NCI-H2081 (cell line): ENCODE measurements at places on chromosomes 16 and 17.
A peak's percentile ranks its signal among the peaks of the same experiment; 100 is the strongest.

DNA sequence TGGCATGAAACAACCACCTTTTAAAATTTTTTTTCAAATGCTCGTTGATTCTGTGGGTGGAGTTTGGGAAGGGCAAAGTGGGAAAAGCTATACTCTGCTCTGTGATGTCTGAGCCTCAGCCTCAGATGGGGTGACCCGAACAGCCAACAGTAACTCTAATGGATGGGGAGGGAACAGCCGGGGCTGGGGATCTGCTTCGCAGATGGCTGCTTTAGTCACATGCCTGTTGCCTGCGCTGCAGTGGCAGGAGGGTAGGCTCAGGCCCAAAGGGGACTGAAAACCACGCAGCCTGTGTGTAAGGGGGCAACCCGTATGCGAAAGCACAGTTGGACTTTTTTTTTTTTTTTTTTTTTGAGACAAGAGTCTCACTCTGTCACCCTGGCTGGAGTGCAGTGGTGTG, 14.9 kb upstream of the MAPK3 start:
- DNase-seq = no peak

GRCh38 chr17:75885431-75885830, 7.0 kb upstream of the TRIM47 start:
- no peak for DNase-seq

GRCh38 chr16:81571592-81572385, 127.2 kb downstream of the CMIP start:
- DNase-seq = no peak

GRCh38 chr17:43212641-43213490, 1.2 kb downstream of the TMEM106A start:
- DNase-seq = no peak

DNA sequence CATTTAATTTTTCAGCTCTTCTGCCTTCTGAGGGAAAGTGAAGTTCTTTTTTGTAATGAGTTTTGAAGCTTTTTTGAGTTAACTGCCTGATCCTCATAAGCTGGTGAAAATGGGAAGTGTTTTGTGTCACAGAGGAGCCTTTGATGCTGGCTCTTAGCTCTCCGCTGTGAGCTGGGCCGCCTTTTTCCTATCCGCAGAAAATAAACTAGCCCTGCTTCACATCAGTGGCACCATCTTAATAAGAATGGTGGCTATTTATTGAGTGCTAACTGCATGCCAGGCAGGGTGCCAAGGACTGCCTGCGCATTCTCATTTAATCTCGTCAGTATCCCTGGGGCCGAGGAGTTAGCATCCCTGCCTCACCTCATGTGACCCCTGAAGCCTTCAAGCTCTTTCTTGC, 309.0 kb downstream of the CPPED1 start:
- no peak for DNase-seq

DNA sequence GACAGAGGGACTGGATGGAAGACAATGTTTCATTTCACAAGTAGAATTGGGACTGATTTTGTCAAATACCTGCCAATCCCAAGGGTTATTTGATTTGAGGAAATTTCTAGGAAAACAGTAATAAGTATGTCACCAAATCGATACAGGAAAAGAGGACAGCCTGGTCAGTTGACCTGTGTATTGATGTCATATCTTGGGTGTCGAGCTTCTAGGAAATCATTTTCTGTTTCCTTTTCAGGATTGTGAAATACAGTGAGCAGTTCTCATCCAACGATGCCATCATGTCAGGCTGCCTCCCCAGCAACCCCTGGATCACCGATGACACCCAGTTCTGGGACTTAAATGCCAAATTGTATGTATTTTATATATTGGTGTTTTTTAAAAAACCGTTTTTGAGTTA, 56.1 kb downstream of the RGS9 start:
- no peak for DNase-seq

DNA sequence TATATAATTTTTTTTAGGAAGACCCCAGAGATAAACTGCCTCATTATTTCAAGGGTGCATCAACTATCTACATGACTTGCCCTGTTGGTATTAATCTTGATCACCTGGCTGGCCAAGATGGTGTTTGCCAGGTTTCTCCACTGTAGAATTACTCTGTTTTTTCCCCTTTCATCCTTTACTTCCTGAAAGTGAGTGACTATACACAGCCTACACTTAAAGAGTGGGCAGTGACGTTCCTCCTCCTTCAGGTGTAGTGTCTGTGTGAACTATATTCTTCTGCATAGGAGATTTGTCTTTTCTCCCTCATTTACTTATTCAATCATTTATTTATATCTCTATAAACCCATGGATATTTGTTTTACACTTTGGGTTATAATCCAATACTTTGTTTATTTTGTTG, 246.7 kb downstream of the IRF8 start:
- no peak for DNase-seq

DNA sequence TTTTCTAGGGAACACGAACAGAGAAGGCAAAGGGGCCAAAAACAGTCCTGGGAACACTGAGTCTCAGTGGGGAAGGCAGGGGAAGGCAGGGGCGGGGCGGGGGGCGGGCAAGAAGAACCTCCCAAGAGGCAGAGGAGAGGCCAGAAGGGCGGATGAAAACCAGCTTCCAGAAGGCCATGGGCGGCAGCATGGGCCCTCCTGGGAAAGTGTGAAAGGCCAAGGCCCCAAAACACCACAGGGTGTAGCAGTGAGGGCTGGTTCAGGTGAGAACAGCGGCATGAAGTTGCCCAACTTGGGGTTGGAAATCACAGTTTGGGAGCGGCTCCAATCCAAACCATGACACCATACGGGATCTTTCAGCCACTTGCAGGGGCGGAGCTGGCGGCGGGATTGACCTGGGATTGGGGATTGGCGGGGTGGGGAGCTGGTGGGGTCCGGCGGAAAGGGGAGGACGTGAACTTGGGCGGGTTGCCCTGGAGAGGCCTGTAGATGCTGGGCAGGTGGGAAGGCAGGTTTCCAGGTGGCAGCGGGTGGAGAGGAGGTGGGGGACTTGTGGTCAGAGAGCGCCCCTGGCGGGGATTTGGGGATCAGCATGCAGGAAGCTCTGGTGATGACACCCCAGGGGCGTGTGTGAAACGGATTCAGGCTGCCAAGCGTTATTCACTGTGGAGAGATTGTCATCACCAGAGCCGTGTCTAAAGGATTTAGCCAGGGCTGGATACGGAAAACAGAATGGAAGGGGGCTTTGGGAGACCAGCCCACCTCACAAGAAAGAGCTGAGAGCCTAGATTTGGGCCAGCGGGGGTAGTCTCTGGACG, 80.9 kb downstream of the ARHGAP23 start:
- no peak for DNase-seq

DNA sequence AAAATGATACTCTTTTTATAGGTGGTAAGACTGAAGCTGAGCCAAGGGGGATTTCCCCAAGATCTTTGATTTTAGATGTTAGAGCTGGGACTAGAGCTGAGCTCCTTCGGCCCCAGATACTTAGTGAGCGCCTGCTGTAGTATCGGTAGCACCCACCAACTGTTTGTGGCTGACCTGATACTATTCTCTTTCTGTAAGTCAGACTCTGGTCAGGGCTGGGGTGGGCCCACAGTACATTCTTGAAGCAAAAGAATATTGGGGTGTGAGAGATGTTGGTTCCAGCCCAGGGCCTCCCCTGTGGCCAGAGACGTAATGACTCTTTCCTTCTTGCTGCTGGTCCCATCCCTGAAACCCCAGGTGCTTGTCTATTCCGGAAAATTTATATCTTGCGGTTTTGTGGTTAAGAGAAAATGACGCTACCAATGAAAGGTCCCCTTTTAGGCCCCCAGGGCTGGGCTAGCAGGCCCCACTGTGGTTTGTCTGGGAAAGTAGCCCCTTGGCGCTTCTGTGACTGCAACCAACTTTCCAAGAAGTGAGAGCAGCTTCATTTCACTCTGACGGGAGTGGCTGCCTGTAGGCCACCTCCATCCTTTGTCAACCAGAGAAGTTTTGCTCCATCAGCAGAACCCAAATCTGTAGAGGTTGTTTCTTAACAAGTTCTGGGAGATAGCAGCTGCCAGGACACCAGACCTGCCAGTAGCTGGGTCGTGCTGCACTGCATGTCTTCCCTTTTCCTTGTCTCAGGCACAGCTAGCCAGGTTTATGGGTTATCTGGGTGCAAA, 86.4 kb upstream of the LGALS9 start:
- no peak for DNase-seq

GRCh38 chr17:17958982-17959381, 13.2 kb downstream of the TOM1L2 start:
- DNase-seq = no peak

GRCh38 chr17:70318051-70318450, 148.7 kb downstream of the KCNJ2 start:
- no peak for DNase-seq

GRCh38 chr16:75143941-75144340, 4.4 kb upstream of the ZFP1 start:
- DNase-seq = no peak

DNA sequence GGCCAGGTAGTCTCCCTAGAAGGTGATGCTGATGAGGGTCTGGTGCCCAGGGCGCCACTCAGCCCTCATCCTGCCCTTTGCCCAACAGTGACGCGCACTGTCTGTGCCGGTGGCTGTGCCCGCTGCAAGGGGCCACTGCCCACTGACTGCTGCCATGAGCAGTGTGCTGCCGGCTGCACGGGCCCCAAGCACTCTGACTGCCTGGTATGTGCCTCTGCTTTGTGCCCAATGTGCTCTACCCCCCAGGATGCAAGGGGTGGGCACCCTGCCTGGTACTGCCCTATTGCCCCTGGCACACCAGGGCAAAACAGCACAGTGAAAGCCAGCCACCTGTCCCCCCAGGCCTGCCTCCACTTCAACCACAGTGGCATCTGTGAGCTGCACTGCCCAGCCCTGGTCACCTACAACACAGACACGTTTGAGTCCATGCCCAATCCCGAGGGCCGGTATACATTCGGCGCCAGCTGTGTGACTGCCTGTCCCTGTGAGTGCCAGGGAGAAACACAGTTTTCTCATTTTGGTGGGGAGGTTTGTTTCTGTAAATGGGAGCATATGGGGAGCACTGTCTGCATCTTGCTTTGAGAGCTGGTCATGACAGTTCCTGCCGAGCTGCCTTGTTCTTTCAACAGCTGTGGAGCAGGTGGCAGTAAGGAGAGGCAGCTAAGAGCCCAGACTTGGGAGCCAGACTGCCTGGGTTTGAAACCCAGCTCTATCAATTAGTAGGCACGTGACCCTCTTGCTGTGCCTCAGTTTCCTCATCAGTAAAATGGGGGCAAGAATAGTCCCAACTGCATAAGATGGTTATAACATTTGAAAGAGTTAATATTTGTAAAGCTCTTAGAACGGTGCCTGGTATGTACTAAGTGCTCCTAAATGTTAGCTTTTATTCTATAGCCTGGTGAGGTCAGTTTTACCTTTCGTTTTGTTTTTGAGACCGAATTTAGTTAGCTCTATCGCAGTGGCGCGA, 10.4 kb downstream of the ERBB2 start:
- no peak for DNase-seq

- DNase-seq = no peak
These were observed 11.4 kb downstream of the CHST4 start for GRCh38 chr16:71537643-71538042.

- DNase-seq = peak; percentile 49
These were observed 3.8 kb downstream of the ERCC4 start for GRCh38 chr16:13923703-13924298.

DNA sequence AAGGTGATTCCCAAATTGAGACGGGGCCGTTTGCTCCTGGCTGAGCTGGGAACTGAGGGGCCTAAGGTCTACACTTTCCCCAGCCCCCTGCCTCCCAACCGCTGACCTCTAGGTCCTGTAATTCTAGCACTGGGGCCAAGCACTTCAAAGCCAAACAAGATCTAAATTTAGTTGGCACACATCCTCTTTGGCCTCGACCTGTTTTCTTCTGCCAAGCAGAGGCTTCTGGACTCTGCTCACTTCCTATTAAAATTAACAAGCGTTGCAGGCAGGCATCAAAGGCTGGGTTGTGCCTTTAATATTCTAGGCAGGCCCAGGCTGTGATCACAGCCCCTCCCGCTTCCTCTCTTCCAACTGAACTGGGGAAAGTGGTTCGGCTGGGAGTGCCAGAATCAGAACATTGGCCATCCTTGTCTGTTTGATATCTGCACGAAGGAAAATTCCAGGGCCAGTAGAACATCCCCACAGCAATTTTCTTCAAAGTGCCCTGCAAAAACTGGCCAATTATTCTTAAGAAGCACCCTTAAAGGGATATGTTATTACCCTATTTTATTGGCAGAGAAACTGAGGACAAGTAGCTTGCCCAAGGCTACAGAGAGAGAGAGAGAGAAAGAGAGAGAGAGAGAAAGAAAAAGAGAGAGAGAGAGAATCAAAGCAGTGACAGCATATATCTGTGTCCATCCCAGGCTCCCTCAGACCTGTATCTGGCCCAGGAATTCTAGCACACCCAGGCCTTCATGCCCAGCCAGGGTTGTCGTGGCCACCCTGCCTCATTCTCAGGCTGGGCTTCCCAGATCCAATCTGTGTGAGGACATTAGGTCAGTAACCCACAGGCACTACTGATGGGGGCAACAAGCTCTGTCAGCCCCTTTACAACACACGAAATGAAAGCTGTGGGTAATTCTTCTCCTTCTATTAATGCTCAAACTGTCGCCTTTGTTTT, 12.8 kb upstream of the MT4 start:
- DNase-seq = no peak

DNA sequence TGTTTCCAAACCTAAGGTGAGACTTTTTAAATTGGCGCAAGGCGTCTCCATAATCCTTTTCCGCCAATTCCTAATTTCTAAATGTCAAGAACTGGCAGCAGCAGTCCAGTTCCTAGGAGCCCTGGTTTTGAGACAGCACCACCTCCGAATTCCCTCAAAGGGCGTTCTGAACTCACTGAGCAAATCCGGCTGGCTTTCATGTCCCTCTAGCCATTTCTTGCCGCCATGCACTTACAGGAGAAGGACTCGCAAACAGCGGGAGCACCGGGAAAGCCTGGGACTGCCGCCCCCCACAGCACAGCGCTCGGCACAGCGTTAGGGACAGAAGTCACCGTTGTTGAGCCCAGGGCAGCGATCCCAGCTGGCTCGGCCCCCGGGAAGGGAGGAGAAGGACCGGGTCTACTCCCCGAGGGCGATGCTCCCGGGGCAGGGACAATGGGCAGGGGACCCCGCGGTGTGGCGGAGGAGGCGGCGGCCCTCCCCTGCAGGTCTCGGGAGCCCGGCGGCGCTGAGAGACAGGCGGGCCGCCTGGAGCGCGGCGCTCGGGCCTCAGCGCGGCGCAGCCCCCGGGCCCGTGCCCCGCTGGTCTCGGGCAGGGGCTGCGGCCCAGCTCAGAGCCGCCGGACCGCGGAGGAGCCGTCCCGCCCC, 545 bp downstream of the ARHGAP17 start:
- DNase-seq = peak; percentile 21

- DNase-seq = no peak
These were observed 112.0 kb upstream of the CDC42EP4 start for GRCh38 chr17:73423806-73424205.

GRCh38 chr17:58974354-58974753, 132.3 kb downstream of the TRIM37 start:
- DNase-seq = no peak

- DNase-seq = no peak
These were observed 154.1 kb upstream of the RPL38 start for GRCh38 chr17:74049167-74049966.

- DNase-seq = no peak
These were observed 21.0 kb downstream of the TSPOAP1 start for GRCh38 chr17:58307468-58308172.

GRCh38 chr16:59236804-59237458, 502.8 kb upstream of the GOT2 start:
- no peak for DNase-seq
